ENCODE measurements at places on chromosomes 12 and 14.

DNA sequence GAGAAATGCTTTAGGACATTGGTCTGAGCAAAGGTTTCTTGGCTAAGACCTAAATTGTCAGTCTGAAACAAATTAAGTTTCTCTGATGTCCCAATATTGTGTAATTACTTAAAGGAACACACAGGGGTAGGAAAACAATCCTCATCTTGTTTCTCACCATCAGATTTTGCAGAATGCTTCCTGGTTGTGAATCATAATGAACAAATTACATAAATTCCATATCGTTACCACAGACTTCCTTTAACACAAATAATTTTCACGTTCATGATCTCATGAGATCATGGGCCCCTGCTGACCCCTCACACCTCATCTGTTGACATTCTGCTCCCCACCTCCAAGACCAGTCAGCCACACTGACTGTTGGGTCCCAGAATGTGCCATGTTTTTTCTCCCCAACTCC, 194.1 kb downstream of the MON2 start:
- DNase-seq: no peak

- DNase-seq: no peak
Measured at GRCh38 chr12:71556875-71557274, 106.8 kb downstream of the ZFC3H1 start.

- no peak for DNase-seq
Measured at GRCh38 chr12:67677166-67677565, 28.6 kb downstream of the DYRK2 start.

GRCh38 chr12:94170690-94171594, 22.6 kb downstream of the PLXNC1 start:
- no peak for DNase-seq

- DNase-seq: no peak
Measured at GRCh38 chr12:119014368-119014767, 33.0 kb downstream of the SRRM4 start.

DNA sequence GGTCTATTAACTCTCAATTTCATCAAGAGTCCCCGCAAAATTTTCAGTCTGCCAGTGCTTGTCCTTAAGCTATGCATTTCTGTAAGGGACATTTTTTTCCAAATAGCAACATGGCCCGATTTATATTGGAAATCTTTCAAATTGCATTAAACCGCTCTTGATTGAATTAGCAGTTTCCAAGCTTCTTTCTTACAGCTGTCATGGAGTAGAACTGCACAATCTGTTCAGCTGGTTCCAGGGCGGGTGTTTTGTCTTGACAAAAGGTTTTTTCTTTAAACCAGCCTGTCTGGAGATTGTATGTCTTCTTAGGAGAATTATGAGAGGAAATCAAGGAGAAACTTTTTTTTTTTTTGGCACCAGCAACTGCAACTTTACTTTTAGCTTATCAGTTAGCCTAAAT, 185.8 kb downstream of the ALG10B start:
- DNase-seq: no peak

DNA sequence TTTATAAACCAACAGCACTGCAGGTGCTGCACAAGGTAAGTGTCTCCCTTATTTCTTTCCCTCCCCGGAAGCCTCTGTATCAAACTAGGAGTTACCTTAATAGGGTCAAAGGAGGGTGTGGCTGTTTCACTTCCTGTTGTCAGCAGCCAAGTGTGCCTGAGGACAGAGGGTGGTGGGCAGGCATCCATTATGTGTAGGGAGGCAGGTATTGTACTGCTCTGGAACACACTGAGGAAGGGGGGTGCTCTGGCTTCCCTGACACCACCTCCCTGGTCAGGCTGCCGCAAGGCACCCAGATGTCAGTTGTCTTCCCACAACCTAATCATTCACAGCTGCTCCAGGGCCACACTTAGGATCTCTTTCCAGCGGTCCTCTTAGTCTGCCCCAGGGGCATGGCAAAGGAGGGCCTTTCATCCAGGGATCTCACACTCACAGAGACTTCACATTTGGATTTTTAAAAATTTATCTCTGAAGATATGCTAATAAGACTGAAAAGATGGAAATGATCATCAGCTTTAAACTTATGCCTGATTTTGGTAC, 132.0 kb upstream of the ARHGAP5 start:
- no peak for DNase-seq

GRCh38 chr12:28026701-28027100, 54.2 kb upstream of the PTHLH start:
- DNase-seq: no peak

DNA sequence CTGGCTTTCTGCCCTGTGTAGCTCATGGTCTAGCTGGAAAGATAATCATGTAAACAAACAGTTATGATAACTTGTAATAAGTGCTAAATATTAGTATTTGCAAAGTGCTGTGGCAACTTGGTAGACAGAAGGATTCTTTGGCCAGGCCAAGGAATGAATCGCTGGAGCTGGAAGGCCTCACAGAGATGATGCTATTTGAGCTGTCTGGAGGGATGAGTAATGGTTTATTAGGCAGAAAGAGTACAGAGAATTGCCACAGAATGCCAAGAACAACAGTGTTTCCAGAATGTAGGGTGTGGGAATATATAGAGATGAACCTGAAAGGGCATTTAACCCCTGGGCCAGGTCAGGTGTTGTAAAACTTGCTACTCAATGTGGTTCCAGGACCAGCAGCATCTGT, 27.6 kb downstream of the OTX2 start:
- no peak for DNase-seq

DNA sequence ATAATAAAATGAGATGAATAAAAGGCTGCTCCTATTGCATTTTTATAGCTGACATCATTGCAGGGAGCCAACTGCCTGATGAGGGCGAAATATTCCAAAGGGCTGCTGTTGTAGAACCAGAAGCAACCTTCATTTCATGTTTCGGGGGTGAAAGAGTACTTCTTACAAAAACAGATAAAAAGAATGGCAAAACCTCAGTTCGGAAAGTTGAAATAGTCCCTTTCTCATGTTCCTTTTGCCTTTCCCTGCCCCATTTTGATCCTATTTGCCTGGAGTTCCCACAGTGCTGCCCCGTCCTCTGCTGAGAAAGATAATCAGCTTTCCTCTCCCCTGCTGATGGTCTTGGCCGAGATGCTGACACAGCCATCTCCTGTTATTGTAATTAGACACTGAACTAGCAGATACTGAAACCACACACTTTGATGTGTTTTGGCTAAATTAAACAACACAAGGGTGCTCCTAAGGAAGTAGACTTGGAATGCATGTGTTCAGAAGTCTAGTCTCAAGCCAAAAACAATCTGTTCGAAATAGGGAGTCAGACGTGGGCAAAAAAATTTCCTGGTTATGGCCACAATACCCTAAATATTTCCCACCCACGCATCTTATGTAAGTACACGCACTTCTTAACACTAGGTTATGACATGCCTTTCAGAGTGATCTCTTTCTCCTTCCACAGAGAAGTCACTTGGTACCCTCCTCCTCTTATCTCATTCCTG, 117.2 kb downstream of the PPM1H start:
- DNase-seq: no peak

DNA sequence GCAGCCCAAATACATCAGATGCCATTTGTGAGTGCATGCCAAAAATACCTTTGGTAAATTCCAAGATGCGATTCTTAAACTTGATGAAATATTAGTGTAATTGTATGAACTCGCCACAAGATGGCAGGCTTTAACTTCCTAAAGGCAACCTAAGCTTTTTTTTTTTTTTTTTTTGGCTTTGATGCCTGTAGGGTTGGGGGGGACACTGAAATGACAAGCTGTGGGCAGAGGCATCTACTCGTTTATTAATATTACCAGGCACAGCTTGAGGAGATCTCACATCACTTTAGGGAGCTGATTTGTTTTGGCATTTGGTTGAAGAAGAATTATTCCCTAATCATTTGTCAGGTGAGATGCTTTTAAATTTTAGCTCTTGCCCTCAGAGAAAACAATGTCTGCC, 126.7 kb upstream of the CCDC196 start:
- DNase-seq: no peak

GRCh38 chr12:8127138-8127537, 3.7 kb downstream of the CLEC4A start:
- DNase-seq: no peak

- no peak for DNase-seq
Measured at GRCh38 chr12:89884416-89884898, 175.8 kb upstream of the ATP2B1 start.

DNA sequence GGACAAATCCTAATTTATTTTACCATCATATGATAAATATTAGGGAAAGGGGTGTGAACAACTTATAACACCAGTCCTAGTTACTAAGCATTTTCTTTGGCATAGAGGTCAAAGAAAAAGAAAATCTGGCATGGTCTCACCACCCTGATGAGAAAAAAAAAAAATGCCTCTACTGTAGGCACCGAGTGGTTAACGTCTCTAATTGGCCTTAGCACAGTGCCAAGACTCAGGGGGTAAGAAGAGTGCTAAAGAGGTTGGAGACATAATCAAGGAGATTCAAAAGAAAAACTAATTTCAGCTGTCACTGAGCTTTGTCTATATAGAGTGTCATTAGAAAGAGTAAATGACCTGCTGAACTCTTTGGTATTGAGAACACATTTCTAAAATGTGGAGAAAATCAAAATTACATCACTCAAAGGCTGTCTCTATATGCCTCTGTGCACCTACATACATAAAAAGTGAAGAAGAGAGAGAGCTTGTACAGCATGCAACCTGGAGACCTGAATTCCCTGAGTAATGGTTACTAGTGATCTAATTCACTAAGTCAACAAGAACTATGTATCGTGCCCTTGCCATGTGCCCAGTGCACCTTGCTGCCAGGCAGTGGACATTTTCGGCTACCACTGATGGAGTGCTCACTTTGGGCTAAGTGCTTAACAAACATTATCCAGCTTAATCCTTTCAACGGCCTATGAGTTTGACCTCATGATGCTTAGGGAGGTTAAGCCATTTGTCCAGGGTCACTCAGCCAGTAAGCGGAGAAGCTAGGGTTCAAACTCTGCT, 113.8 kb upstream of the G2E3 start:
- no peak for DNase-seq

- no peak for DNase-seq
Measured at GRCh38 chr14:25026476-25027137, 23.3 kb downstream of the STXBP6 start.

- DNase-seq: no peak
Measured at GRCh38 chr12:108582978-108583770, 14.7 kb downstream of the TMEM119 start.

DNA sequence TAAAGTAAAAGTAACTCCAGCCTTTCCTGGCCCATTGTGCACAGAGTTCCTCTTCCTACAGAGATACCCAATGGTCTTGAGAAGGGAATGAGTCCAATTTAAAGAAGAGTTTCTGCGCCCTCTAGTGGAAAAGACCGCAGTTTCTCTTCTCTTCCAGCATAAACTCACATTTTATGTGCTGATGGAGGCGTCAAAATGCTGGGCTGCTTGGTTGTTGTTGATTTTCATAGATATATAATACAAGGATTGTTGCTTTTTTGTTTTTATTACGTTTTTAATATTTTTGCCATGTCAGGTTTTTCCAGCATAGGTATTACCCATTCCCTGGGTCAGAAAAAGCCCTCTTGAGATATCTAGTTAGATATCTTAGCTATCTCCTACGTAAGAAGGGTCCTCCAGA, 356.9 kb upstream of the STXBP6 start:
- no peak for DNase-seq

GRCh38 chr12:122491991-122492390, 8.7 kb downstream of the ZCCHC8 start:
- no peak for DNase-seq

DNA sequence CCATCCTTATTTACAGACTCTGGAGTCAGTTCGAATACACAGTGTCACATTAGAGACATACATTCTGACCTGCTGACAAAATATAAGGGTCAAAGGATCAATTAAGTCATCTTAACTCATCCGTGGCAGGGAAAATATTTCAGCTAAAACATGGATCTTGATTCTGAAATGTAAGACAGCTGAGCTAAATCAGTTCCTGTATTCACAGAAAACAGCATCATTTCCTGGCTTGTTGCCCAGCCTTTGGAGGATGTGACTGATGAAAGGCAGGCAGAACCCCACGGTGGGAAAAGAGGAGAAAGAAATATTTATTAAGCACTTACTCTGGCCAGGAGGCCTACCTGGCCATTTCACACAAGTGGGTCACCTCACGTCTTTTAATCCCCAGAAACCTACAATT, 101.9 kb downstream of the GAS2L3 start:
- no peak for DNase-seq
